ENCODE measurements at places on chromosomes 12 and 14.

DNA sequence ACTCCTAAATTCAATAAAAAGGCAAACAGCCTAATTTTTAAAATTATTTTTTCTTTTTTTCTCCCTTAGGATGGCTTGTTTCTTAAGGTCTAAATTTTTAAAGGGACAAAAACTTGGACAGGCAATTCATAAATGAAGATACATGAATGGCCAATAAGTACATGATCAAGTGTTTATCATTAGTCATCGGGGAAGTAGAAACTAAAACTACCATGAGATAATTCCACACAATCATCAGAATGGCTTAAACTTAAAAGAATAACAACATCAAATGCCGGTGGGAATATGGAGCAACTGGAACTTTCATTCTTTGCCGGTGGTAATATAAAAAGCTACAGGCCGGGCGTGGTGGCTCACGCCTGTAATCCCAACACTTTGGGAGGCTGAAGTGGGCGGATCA lies 29.1 kb downstream of the MOK start:
- DNase-seq, result no peak

GRCh38 chr14:68599896-68600610 lies 192.8 kb downstream of the ZFP36L1 start:
- DNase-seq, result no peak

DNA sequence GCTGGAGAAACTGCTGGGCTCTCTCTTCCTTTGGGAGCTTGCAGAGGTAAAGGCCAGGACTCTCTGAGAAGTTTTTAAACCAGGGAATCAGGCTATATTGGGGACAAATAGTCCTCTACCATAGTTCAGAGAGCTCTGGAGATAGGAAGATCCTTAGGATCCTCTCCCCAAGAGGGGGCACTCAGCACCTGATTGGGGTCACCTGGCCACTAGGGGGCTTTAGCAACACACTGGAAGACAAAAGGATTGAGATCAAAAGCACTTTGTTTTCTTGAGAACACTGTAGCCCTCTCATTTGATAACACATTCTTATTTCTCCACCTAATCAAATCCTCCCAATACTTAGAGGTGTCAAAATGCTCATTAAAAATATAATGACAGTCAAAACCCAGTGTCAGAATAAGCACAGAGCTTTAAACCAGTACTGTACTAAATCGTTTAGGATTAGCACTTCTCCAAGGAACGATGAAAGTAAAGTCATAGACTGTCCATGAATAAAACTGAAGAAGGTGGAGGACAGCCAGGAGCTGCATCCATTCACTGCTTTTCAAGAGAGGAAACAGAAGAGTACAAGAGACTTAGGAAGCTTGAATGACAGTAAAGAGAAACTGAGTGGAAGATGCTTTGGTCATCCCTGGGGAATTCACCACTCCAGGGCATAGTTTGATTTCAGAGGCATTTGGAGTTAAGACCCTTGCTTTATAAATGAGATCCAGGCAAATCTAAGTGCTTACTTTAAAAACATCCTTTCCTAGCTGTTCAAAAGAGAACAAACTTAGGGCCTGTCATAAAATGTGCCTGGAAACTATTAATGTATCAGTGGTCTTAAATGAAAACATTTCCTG lies 26.5 kb downstream of the BMP4 start:
- no peak for DNase-seq

GRCh38 chr14:24535737-24536136 lies 27.7 kb upstream of the CMA1 start:
- DNase-seq, result no peak

- no peak for DNase-seq
Observed at GRCh38 chr12:122949816-122950675, 16.2 kb downstream of the ABCB9 start.

GRCh38 chr12:125280482-125281377 lies 215.5 kb downstream of the AACS start:
- DNase-seq, result no peak

GRCh38 chr12:58539295-58539694 lies 381.0 kb downstream of the LRIG3 start:
- no peak for DNase-seq

DNA sequence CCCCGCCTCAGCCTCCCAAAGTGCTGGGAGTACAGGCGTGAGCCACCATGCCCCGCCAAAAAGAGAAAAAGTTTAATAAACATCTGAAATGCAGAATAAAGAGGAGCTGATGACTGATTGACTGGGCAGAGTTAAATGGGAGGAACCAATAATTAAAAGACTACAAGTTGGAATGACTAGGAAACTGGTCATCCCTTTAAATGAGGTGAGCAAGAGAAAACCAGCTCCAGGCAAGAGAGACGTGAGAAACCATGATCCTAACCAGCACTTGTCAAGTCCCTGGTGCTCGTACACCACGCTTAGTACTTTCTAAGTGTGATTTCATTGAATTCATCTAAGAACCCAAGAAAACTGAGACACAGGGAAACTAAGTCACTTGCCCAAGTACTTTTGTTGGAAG lies 47.9 kb downstream of the MAP1LC3B2 start:
- DNase-seq, result no peak

- no peak for DNase-seq
Observed at GRCh38 chr12:6273541-6274230, 36.8 kb upstream of the PLEKHG6 start.

GRCh38 chr12:24463375-24463774 lies 485.5 kb downstream of the BCAT1 start:
- DNase-seq, result no peak

DNA sequence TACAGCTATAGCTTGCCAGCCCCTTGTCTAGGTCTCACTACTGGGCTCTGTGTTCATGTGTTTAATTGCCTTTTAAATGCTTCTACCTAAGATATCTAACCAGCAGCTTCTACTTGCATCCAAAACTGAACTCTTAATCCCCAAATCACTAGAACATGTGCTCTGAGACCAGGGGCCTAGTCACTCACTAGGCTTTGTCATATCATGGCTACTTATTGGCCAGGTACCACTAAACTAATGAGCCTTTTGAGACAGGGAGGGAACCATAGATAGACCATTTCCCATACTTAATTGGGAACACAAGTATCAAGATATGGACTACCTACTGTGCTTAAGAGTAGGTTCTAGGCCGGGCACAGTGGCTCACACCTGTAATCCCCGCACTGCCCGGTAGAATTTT lies 6.5 kb downstream of the HSP90B1 start:
- DNase-seq, result no peak

GRCh38 chr14:105689722-105690121 lies 163.3 kb downstream of the TMEM121 start:
- DNase-seq, result no peak

DNA sequence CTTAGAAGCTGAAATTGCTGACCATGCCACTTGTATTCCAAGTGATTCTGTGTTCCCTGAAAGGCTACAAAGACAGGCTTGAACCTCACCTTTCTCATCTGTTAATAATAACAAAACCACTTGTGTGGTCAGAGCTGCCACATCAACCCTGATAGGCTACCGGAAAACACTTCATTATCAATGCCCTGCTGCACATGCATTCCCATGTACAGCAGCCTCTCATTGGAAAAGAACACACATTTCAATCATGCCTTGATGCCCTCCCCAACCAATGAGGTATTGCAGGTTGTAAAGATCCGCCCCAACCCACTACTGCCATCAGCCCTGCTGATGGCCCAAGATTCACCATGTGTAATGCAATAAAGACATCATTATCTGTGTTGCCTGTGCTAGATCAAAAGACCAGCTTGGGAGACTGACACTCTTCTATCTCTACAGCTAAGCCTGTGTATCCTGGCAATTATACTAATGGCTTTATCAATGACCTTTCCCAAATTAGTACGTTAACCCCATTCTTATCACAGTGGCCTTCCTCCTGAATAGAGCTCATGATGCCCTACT lies 2.8 kb downstream of the GPR19 start:
- no peak for DNase-seq

DNA sequence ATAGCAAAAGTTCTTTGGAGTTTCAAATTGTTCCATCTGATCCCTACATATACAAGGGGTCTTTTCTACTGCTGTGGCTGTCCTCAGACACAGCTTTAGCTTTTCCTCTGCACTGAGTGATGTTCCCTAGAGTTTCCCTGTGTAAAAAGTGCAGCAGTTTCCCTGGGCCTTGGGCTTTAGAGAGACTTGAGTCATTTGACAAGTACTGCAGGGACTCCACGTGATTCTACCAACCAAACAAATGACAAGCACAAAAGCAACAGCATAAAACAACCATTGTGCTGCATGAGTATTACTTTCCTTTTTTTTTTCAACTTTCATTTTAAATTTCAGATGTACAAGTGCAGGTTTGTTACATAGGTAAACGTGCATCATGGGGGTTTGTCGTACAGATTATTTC lies 272.8 kb downstream of the PDZRN4 start:
- DNase-seq, result no peak

- DNase-seq, result no peak
Observed at GRCh38 chr12:82754856-82755255, 68.2 kb downstream of the TMTC2 start.

- DNase-seq, result no peak
Observed at GRCh38 chr12:95611676-95612309, 60.5 kb upstream of the USP44 start.

DNA sequence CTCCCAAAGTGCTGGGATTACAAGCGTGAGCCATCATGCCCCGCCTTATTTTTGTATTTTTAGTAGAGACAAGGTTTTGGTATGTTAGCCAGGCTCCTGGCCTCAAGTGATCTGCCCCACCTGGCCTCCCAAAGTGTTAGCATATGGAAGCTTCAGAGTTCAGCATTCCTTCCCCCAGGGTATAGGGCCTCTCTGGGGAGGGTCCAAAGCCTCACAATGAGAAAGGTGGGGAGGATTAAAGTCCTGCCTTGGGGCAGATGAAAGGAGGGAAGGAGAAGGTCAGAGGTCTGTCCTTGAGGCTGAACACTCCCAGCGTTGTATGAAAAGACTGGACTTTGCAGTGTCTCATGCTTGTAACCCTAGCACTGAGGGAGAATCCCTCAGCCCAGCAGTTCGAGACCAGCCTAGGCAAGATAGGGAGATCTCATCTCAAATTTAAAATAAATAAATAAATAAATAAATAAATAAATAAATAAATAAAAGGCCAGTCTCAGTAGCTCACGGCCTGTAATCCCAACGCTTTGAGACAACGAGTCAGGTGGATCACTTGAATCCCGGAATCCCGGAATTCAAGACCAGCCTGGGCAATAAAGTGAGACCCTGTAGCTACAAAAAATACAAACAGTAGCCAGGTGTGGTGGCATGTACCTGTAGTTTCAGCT lies 22.0 kb upstream of the RCOR1 start:
- DNase-seq, result no peak

GRCh38 chr14:25120261-25120660 lies 70.3 kb upstream of the STXBP6 start:
- peak; percentile 12 for DNase-seq

- no peak for DNase-seq
Observed at GRCh38 chr14:56374421-56374820, 205.2 kb upstream of the TMEM260 start.

DNA sequence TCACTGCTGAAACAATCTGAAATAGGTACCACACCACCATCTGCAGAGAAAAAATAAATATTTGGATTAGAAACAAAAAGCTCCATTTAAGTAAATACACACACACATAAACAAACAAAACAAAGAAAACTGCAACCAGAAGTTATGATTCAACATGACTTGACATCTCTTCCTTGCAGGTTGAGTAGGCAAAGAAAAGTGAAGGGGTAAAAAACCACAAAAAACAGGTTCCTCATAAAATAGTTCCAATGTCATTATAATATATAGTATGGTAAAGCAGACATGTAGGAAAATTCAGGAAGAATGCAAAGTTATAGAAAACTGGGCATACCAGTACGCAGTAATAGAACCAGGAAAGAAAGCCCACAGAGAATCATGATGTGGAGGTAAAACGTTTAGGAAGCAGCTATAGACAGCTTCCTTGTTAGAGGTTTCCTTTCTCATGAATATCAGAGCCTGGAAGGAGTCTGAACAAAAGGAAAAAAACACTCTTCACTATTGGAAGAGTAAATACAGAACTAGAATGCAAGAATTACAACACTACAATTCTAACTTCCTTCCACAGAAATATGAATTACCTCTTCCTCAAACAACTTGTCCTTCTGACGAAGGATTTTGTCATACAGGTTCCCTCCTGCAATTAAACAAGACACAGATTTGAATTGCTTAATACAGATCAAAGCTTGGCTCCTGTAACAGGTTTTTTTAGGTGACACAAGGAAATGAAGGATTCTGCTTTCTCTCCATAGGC lies 6.1 kb downstream of the NEK9 start:
- no peak for DNase-seq

- no peak for DNase-seq
Observed at GRCh38 chr12:124148481-124149273, 146.2 kb upstream of the RFLNA start.

GRCh38 chr12:76457010-76457409 lies 102.6 kb downstream of the OSBPL8 start:
- DNase-seq, result no peak

DNA sequence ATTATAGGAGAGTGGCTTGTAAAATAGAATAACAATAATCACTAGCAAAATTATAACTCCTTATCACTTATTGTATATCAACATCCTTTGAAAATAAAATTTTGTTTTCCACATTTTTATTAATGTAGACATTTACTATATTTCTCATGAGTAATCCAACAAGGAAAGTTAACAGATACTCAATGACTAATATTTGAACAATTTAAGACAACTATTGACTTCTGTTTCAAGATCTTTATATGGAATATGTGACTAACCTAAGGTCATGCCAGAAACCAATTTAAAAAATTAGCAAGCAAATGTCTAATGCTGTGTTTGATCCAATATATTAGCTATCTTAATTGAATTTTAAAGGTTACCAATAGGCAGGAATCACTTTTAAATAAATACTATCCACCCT lies 638.5 kb upstream of the FLRT2 start:
- no peak for DNase-seq

- no peak for DNase-seq
Observed at GRCh38 chr12:114193474-114193873, 212.5 kb downstream of the TBX5 start.
